EH (cell line): ENCODE measurements at places on chromosomes 11 and 22.

DNA sequence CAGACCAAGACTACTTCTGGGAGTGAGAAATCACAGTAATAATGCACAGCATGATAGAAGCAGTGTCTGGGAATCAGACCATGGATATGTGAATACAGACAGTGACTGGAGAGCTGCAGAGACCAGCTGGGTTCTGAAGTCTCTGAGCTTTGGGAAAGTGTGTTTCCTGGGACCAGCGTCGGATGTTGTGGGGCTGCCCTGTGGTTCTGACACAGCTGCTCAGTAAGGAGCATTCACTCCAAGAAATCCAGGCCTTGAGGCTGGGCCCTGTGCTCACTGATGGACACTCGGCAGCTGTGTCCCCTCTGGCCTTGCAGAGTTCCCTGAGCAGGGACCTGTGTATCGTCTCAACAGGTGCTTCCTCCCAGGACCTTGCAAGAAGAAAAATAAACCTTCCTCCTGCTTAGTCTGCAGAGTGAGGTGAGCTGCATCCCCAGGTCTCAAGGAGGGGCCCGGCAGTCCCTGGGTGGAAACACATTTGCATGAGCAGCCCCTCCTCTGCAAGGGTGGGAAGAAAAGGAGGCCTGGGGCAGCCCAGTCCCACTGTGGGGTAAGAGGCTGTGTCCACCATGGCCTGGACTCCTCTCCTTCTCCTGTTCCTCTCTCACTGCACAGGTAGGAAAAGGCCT, 107.9 kb downstream of the VPREB1 start:
- no peak for DNase-seq

GRCh38 chr11:26134481-26135355, 197.2 kb upstream of the ANO3 start:
- peak; percentile 18 for DNase-seq

- peak; percentile 49 for DNase-seq
These were observed 66.8 kb downstream of the FEZ1 start for GRCh38 chr11:125429174-125429707.

DNA sequence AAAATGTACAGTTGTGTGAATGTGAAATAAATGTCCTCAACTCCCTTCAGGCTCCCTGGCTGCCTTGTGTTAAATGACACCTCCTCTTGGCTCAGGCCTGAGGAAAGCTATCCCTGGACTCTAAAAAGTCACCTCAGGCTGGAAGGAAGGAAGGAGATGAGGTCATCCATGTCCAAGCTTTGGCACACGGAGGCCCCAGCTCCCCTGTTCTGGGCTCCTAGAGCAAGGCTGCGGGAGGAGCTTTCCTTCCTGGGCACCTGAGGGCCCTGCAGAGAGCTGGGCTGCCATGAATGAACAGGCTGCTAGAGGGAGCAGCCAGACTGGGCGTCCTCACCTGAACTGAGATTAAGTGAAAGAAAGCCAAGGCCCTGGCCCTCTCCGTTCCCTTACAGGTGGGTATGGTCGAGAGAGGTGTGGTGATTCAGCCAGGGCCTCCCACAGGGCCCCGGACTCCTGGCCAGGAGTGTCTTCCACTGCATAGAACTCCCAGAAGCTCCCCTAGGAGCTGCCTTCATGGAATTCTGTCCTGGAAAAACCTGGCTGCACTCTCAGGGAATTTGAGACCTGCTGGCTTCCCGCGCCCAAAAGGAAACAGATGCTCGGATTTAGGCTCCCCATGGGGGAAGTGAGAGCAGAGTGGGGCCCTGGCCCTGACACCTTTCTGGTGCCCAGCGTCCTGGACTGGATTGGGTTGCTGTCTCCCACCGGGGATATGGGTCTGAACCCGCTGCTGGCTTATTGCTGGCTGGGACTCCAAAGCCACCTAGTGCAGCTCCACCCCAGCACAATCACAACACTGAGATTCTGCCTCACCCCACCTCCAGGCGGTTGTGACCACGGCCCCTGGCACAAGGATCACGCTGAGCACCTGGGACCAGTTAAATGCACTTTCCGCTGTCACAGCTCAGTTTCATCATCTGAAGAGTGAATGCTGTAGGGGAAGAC, 22.2 kb downstream of the MYBPC3 start:
- peak; percentile 45 for DNase-seq

DNA sequence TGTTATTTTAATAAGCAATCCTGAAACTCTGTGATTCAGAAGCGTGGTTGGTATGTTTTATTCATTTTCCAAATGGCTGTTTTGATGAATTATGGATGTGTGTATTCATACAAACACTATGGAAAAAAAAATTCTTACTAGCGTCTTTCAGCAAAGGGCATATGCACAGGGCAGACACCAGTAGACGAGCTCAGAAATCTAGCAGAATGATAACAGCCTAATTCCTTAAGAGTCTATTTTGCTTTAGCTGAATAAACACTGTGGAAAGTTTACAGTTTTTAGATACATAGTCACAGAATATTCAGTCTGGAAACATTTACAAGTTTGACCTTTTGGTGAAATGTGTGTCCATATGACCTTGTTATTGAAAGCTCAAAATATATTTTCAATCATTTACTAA, 418.8 kb upstream of the LUZP2 start:
- peak; percentile 20 for DNase-seq
